Naive thymus-derived CD4-positive, alpha-beta T cell (primary cell): ENCODE measurements at places on chromosomes 7 and 10. TPM values are rescaled to one million over a fixed set of nuclear protein-coding genes. Genes with fewer than 3 reads are reported as not detected.

DNA sequence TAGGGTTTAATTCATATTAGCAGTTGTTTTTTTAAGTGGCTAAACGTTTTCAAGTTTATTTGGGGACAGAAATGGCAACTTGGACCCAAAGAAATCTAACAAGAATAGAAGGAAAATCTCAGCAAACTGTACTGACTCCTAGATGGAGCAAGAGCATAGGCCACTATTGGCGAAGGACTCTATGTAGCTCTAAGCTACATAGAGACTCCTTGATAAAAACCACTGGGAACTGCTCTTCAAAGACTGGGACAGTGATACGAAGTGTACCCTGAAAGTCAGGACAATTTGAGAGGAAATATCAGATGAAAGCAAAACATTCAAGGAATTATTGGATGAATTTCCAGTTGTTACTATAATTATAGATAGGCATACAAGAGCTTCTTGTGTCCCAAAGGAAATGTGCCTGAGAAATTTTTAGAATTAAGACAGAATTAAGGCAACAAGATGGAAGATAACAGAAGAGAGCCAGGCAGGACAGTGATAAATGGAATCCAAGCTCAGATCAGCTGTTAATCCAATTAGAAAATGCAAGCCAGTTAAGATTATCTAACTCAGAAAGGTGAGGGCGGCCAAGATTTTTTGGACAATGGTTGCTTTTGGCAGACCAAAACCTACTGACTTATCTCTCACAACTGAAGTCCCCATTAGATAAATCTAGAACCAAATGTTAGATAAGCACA, 103.7 kb upstream of the IFRD1 start:
- DNase-seq = no peak

DNA sequence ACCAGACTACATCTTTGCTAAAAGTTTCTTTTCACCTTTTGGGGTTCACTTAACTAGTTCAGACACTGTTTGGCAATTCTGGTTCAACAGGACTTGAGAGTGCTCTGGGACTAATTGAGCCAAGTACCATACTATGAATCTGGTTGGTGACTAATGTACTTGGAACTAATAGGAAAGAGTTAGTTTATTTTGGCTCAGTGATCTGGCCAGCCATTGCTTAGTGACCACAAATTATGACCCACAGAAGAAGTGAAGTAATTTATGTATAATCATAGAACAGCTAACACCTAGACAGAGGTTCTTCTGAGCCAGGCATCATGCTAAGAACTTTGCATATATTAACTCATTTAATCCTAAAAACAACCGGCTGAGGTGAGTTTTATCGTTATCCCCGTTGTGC, 126.5 kb upstream of the JCAD start:
- no peak for DNase-seq

DNA sequence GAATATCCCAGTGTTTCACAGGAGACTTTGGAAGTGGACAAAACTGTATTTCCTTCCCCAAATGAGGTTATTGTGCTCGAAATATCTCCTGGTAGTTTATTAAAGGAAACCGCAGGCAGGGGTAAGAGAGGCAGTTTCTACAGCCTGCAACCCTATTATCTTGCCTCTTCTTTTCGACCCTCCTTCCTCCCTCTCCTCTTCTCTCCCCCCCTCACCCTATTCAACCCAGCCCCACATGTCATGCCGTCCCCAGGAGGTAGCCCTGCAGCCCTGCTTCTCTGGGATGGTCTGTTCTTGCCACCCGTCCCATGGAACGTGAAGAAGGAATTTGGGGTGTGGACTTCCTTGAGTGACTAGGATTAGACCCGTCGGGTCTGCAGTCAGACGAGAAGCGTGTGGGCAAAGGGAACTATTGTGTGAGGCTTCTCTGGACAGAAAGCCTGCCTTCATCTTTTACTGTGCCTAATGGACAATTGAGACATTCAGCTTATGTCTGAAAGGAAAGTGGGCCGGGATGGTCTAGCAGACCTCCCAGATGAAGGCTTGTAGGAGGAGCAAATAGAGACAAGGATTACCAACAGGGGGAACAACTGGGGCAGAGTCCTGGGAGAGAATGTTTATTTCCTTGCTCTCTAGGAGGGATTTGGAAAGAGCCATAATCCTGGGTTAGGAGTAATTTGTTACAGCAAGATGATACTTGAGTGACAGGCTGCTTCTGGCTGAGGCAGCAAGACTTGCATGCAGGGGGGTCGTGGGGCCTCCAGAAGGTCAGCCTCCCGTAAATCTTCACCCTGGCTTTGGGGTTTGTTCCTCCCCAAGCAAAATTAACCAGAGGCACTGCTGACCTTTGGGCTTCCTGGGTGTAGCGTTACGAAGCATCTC, 77.8 kb downstream of the TCF7L2 start:
- no peak for DNase-seq

- DNase-seq = no peak
These were observed 172.1 kb downstream of the ACTR3B start for GRCh38 chr7:152931633-152932032.

- no peak for DNase-seq
These were observed 240.6 kb upstream of the KIAA1217 start for GRCh38 chr10:23968301-23968700.

DNA sequence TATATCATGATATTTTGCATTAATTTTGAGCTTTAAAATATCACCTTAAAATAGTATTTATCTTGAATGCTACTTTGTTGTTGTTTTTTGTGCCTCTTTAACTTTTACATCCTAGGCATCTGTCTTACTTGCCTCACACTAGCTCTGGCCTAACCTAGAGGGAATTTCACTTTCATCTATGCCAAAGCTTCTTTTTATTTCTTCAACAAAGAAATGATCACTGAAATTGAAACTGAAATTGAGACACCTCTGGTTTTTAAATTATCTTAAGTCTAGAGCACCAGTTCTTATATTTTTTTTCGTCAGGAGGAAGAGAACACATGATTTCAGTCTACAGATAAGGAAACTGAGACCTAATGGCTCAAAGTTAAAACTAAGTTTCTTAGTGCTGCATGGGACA, 3.5 kb upstream of the SCIN start:
- no peak for DNase-seq

GRCh38 chr7:107993891-107994291, 9.1 kb downstream of the LAMB1 start:
- DNase-seq = no peak

DNA sequence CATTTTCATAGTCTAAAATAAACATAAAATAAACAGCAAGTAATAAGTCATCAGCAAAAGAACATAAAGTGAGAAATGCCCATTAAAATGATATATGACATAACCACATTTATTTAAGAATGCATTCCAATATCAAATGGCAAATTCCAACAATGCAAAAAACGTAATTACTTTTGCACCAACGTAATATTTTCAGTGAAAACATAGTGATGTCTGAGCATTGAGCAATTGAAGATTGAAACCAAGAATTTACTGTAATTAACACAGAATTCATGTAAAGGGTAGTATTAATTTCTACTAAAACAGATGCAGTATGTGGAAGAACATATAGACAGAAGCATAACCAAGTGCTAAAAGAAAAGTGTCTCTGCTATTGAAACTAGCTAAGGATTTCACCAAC, 123.0 kb upstream of the TNS3 start:
- DNase-seq = no peak

The VWC2 gene
- not detected for total RNA-seq
